CD4-positive, alpha-beta T cell treated with Interleukin-6 at 100 ng/mL for 8 hours (primary cell): ENCODE measurements at places on chromosomes 12 and 14.

GRCh38 chr14:104144453-104144790, 6.0 kb downstream of the KIF26A start:
- DNase-seq: no peak

- DNase-seq: no peak
Observed at GRCh38 chr14:24343795-24344660, 4.2 kb upstream of the RIPK3 start.

GRCh38 chr12:120092551-120093335, 23.8 kb downstream of the RAB35 start:
- DNase-seq: no peak

- no peak for DNase-seq
Observed at GRCh38 chr12:50181691-50182090, 14.5 kb upstream of the CERS5 start.

DNA sequence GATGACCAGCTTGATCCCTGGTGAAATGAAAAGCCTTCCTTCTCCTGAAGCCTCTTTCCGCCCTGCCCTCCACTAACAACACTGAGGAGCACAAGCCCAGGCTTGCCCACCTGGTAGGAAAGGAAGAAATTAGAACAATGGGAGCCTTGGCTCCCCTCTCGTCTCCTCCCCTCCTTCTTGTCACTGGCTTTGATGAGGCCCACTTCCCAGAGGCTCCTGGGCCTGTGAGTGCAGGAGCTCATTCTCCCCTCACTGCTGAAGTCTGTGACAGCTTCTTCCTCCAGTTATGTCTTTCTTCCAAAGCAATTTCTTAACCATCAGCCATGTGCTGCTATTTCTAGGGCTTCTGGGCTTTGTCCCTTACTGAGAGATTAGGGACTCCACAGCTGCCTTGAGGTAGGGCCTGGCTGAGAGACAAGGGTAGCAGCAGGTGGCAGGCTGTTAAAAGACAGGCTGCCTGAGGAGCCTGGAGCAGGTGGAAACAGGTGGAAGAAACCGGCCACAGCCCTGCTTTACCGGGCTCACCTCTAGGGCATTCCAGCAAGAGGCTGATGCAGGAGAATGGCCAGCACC, 53.6 kb upstream of the SRSF5 start:
- no peak for DNase-seq

- DNase-seq: no peak
Observed at GRCh38 chr12:71460318-71460717, 20.7 kb downstream of the LGR5 start.

GRCh38 chr12:123602651-123603195, 824 bp downstream of the DDX55 start:
- DNase-seq: no peak

- no peak for DNase-seq
Observed at GRCh38 chr12:64810831-64811230, 13.6 kb upstream of the TBC1D30 start.

- no peak for DNase-seq
Observed at GRCh38 chr14:101521978-101522377, 39.3 kb upstream of the DIO3 start.

DNA sequence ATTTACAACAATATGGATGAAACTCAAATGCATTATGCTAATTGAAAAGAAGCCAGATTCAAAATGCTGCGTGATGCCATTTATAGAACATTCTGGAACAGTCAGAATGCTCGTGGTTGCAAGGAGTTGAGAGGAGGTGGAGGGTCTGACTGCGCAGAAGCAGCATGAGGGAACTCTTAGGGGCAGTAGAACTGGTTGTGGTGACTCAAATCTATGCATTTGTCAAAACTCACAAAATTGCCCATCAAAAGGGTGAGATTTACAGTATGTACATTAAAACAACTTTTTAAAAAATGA, 113.7 kb upstream of the PDZRN4 start:
- DNase-seq: no peak

GRCh38 chr14:75442166-75442565, 14.3 kb downstream of the JDP2 start:
- DNase-seq: no peak

- no peak for DNase-seq
Observed at GRCh38 chr12:13209436-13210235, 13.1 kb downstream of the EMP1 start.

- DNase-seq: no peak
Observed at GRCh38 chr12:57135527-57136326, 7.4 kb downstream of the LRP1 start.

DNA sequence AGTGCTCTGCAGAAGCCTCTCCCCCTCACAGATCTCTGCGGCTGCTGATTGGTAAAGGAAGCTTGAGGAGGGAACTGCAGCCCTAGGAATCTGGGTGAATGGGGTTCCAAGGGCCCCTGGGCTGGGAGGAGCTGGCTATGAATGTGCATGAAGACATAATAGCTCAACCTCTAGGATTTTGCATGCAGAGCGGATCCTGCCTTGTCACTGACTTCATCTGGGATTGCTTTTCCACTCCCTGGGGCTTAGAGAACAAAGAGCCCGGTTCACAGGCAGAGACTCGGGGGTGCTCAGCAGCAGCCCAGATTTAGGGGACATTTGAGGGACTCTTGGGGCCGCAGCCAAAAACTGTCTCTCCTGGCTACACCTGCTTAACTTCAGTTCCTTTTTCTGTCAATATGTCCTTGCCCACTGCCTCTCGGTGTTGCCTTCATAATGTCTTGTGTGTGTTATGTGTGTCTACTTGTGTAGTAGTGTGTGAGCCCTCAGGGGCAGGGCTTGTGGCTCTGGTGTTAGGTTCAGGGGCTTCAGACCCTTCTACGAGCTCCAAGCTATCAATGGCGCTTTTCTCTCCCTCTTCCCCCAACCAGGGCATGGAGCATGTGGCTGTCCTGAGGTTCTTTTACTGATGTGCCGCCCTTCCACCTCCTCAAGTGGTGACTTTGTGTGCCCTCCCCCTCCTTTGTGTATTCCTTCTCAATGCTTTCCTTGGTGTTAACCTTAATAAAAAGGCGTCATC, 1.9 kb downstream of the CCDC184 start:
- no peak for DNase-seq

- peak; percentile 76 for DNase-seq
Observed at GRCh38 chr12:103901518-103902173, 28.6 kb upstream of the HSP90B1 start.

DNA sequence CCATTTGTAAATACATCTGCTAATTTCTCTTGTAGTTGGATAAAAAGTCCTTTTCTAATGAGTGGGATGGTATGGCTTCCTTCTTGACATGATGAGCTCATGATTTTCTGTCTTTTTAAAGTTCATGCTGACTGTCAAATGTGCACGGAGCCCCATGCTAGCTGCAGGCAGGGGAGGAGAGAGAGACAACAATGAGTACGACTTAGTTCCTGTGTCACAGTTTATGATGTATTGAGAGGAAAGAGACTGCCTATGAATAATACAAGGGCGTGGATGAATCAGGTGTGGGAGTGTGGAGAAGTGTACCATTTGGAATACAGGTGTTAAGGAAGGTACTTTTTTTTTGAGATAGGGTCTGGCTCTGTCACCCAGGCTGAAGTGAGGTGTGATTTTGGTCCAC, 10.7 kb upstream of the TBC1D30 start:
- no peak for DNase-seq

DNA sequence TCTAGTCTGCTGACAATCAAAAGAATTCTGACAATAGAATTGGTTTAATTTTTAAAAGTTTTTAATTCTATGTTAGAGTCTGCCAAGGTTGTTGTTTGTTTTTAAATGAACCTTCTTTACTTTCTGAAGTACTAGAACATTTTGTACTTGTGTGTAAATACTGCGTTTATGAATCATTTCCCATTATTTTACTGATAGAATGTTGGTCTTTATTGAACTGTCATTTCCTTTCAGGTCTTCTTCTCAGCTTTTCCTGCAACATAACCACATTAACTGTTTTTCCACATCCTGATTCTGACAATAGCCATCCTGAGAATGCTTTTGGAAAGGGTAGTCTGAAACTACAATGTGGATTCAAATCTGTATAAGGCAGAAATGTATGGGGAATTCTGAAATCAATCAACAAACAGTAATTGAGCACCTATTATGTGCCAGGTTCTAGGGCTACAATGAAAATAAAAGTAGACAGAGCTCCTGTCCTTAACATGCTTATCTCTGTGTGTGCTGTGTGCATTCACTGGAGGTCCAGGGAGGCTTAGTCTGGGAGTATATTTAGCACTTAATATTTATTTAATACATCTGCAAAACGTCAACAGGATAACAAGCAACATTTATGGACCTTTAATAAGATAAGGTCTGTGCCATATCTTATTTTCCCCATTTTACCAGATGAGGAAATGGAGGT, 73.1 kb upstream of the SLC38A2 start:
- DNase-seq: no peak

DNA sequence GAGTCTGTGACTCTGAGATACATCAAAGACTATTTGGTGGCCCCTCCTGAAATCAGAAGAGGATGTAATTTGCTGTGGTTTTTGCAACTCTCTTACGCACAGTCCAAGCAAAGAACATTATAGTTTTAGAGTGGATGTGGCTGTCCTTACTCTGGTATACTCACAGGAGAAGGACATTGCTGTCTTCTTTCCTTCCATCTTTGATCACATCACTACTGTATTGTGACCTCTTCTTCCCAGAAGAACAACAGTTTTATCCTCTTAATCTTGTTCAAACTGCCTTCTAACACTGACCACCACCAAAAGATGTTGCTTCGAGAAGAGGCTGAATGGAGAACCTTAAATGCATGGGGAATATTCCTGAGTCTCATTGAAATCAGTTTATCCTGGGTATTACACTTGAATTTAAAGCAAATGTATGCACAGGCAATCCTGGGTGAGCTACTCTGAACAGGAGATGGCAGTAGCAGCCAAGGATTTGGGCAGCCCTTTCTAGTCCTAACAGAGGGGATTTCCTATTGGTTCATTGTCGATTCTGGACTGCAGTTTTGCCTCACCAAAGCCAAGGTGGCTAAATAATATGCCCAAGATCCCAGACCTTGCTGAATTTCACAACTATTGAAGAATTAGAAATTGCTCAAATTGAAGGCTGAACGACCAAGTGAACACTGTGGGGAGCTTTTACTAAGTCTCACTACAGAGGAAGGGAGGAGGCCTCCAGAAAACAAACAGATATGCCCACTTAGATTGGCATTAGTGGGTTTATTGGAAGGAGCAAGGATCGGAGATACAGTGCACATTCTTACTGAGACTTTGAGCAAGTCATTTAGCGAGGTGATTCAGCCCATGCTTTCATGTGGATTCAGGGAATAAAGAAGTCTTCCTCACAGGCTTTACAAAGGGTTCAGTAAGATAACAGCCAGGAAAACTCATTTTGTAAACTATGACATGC, 282.8 kb downstream of the PAWR start:
- DNase-seq: no peak

- DNase-seq: peak; percentile 45
Observed at GRCh38 chr12:54977857-54978256, 6.7 kb downstream of the TESPA1 start.

DNA sequence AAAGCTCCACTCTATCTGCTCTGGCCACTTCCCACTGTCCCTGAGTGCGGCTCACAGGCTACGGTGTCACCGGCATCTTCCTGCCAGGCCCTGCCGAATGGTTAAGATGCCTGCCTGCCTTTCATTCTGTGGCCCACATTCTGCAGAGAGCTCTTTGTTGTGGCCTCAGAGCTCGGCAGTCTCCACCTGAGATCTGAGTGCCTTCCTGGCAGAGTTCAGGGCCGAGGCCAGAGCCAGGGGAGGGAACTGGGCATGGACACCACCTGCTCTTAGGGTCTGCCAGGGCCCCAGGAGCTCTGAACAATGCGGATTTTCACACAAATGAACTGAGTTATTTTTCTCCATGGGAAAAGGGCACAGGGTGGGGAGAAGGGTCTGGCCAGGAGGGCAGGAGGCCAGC, 127.2 kb downstream of the RBM19 start:
- no peak for DNase-seq

DNA sequence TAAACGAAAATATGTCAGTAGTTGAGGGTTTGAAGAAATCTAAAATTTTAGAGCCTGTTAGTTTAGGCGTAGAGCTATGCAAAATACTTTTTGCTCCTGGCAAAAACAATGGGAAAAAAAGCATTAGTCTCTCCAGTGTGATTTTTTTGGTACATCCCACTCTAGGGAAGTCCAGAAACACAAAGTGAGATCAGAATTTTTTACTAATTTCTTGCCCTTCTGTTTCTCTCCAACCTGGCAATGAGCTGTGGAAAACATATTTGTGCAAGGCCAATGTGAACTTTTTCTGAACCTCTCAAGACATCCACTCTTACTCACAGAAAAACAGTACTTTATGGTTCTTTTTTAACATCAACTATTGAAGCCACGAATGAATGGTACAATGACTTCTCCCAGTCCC, 56.9 kb upstream of the DCN start:
- no peak for DNase-seq

GRCh38 chr14:20331053-20331613, 1.9 kb downstream of the CCNB1IP1 start:
- DNase-seq: no peak

DNA sequence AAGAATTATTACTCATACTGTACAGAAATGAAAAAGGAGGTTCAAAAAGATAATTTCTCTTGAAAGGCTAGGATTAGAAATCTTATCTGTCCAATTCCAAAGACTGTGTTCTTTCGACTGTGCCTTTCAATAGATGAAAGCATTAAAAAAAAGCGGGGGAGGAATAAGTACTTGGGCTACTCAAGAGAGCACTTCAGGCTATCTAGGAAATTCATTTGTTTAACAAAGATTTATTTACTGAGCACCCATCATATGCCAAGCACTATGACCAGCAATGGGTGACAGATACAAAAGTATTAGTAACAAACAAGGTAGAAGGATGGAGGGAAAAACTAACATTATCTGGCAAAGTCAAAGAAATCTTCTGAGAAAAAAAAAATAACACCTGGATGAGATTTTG, 37.4 kb downstream of the SENP1 start:
- DNase-seq: no peak

DNA sequence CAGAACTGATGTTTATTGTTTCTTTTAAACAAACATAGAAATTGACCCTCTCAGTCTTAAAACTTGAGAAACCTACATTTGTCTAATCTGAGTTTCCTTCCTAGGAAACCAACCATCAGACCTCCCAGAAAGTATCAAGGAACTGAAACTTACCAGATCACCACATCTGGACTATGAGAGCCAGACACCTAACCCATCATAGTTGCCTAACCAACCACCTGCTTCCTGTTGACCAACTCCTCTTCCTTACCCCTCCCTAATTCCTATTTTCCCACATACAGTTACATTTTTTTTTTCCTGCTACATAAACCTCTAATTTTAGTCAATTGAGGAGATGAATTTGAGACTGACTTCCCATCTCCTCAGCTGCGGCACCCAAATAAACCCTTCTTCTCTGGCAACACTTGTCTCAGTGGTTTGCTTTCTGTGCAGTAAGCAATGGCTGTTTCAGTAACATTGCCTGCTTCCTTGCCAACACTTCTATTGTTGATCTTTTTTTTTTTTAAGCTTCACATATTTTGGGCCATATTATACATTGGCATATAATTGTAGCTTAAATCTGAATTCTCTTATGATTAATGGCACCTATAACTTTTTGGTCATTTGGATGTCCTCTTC, 34.3 kb downstream of the KLRD1 start:
- DNase-seq: no peak

- no peak for DNase-seq
Observed at GRCh38 chr12:102879144-102879763, 37.8 kb downstream of the PAH start.
